ENCODE measurements at places on chromosomes 16 and 17.
A peak's percentile ranks its signal among the peaks of the same experiment; 100 is the strongest.

- peak; percentile 27 for DNase-seq
These were observed 87.5 kb upstream of the WSB1 start for GRCh38 chr17:27206447-27206846.

- peak; percentile 81 for DNase-seq
These were observed 129.7 kb upstream of the CHMP6 start for GRCh38 chr17:80861892-80862291.

DNA sequence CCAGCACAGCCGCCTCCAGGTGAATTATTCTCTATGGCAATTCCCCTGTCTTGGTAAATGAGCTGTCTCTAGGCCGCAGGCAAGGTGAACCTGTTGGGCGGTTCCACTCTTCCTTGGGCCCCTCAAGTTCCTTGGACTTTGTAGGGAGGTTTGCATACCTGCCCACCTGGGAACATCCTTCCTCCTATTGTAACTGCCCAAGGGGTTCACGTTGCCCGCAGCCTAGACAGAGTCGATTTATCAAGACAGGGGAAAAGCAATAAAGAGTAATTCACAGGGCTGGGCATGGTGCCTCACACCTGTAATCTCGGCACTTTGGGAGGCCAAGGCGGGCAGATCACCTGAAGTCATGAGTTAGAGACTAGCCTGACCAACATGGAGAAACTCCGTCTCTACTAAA lies 122.5 kb downstream of the KCNJ18 start:
- no peak for DNase-seq

DNA sequence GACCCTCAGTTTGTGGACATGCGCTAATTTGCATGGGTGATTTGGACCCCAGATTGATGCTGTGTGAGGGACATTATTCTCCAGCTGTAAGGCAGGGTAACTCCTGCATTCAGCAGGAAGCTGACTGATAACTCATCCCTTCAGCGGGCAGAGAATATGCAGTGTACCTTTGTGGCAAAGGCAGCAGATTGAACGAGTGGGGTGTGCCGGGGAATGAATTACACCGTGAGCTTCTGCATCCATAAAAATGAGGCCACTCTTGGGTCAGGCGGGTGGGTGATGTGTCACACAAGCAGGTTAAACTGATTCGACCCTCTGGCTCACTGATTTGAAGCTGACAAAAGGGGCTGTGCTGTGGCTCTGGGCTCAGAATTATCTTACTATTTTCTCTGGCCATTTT lies 128.9 kb upstream of the PMFBP1 start:
- no peak for DNase-seq

- no peak for DNase-seq
These were observed 449.8 kb downstream of the SHISA9 start for GRCh38 chr16:13351181-13351580.

GRCh38 chr16:67393111-67393787 lies at the start of gene TPPP3:
Gene TPPP3, minus strand, starts transcription at chr16:67393498. Its CDS starts 2,387 bp downstream, at chr16:67391111.
- DNase-seq, result peak; percentile 70

DNA sequence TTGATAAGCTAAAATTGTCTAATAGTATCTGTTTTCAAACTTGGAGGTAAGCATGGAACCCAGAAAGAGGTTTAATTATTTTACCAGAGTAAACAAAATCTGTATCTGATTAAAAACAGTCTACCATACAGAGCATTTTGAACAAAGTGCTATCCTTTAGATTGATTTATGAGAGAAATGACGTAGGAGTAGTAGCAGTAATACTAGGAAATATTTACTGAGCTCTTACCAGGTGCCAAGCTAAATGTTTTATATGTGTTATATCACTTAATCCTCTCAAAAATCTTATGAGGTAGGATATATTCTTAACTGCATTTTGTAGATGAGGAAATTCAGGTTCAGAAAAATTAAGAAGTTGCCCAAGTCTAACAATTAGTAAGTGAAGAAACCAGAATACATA lies 186.4 kb upstream of the NOG start:
- no peak for DNase-seq

- DNase-seq, result no peak
These were observed 22.5 kb downstream of the SPPL2C start for GRCh38 chr17:45867171-45867570.

- DNase-seq, result no peak
These were observed 15.2 kb downstream of the ST6GALNAC2 start for GRCh38 chr17:76570457-76570856.

- no peak for DNase-seq
These were observed 54.4 kb upstream of the YPEL2 start for GRCh38 chr17:59277031-59277430.

GRCh38 chr16:1171854-1172428 lies 19.0 kb downstream of the CACNA1H start:
- DNase-seq, result no peak

- DNase-seq, result no peak
These were observed 101.2 kb upstream of the DHX40 start for GRCh38 chr17:59464246-59464645.

GRCh38 chr16:66039793-66040192 lies 326.7 kb upstream of the CDH5 start:
- DNase-seq, result no peak

DNA sequence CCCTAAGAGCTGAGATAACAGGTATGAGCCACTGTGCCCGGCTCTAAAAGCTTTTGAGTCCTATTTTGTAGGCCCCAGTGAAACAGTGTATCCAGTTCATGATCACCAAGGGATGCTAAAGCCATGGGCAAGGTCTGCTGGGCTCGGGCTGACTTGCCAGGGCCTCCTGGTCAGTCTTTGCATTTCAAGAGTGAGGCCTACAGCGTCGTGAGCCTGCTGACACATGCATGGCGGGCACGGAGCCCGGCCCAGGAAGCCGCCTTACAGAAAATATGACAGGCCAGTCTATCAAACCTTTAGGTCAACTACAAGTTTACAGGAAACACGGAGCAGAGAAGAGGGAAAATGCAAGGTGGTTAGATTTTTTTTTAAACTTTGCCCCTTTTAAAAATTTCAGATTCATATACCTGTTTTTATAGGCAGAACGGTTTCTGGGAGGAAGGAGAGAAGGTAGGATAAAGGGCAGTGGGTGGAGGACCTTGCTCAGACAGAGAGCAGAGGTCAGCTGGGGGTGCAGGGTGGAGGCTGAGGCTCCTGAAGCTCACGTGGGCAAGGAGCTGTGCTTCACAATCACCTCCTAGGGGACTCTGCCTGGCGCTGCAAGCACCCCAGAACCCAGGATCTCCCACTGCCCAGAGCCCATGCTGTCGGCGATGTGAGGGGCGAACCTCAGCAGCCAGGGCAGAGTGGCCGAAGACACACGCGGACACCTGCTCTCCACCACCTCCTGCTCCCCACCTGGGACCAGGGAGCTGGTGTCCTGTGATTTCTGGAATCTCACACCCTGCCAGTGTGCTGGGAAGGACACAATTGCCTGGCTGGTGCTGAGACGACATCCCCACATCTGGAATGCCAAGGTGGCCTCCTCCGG lies 21.3 kb downstream of the C16orf95 start:
- no peak for DNase-seq

DNA sequence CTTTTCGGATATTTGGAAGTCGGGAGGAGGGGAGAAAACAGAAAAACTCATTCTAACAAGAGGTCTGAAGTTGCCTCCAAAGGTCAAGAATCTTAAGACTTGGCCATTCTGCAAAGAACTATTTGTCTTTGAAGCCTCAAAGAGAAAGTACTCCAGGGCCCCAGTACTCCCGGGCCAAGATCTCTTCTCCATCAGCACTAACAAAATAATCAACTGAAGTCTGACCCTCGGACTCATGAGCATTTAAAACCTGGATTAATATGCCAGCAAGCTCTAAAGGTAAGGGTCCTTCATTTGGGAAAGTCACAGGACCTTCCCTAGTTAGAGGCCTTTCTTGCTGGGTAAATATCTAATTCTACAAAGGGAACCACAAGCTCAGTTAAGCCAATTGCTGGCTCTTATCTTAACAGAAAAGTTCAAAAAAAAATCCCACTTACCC lies 4.5 kb downstream of the AXIN2 start:
- DNase-seq, result no peak

DNA sequence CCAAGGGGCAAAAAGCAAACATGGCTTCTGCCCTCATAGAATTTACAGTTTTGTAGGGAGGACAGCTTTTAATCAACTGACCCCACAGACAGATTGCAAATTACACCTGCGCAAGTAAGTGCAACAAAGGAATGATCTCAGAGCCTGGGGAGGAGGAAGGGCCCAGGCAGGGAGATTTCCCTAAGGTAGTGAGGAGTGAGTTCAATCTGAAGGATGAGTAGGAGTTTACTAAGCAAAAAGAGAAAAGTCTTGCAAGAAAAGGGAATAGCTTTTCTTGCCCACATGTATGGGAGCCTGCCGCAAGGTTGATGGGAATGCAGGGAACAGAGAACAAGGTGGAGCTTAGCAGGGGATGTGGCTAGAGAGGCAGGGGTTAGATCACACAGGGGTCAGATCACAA lies 1.6 kb upstream of the SOCS7 start:
- DNase-seq, result no peak

- DNase-seq, result no peak
These were observed 212.7 kb downstream of the MRTFB start for GRCh38 chr16:14283786-14284185.

GRCh38 chr16:17759451-17760390 lies 289.0 kb upstream of the XYLT1 start:
- DNase-seq, result no peak

DNA sequence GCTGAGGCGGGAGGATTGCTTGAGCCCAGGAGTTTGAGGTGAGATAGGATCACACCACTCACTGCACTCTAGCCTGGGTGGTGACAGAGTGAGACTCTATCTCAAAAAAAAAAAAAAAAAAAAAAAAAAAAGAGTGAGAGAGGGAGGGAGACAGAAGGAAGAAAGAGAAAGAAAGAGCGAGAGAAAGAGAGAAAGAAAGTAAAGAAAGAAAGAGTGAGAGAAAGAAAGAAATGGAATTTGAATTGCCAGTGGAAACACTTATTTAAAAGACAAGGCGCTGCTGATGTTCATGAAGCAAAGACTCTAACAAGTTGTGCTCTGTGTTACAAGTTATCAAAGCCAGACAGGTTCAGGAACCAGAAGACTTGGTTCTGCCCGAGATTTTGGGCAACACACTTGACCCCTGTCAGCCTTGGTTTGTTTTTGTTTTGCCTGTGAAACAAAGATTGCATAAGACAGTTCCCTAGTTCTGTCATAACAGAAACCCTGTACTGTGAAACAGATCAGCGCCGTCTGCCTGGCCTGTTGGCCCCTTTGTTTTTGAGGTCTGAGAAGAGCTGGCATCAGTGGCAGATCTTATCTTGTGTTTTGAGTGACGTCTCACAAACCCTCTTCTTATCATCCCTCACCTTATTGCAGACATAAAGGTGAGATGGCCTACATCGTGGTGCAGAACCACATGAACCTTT lies 55.4 kb upstream of the ENDOV start:
- no peak for DNase-seq

DNA sequence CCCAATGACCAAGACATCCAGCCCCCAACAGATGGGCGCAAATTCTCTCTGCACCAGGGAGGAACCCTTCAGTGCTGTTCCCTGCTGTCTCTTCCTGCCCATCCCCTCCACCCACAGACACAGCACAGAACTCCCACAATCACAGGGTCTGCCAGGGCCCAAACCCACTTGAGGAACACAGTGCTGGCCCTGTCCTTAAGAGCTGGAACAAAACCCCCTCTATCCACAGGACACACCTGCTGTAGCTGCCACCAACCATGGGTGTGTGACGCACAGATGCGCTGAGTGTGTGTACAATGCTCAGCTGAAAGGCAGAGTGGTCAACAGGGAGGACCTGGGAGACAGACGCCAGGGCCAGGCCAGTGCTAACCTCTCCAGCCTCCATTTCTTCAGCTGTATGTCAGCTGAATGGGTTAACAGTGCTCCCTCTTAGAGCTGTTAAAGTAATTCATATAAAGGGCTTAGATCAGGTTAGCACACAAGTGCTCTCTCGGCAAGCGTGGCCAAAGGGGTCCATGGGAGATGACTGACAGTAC lies 62.1 kb downstream of the AMFR start:
- no peak for DNase-seq

GRCh38 chr17:1626333-1626732 lies 2.3 kb downstream of the SLC43A2 start:
- no peak for DNase-seq

Data from activated CD4-positive, alpha-beta T cell treated with anti-CD3 and anti-CD28 coated beads for 36 hours (primary cell).